Stimulated activated CD4-positive, alpha-beta T cell treated with anti-CD3 and anti-CD28 coated beads, Interleukin-4, amount 100 ng/mL, for 1 hour (primary cell): ENCODE measurements at places on chromosomes 2 and 18.

DNA sequence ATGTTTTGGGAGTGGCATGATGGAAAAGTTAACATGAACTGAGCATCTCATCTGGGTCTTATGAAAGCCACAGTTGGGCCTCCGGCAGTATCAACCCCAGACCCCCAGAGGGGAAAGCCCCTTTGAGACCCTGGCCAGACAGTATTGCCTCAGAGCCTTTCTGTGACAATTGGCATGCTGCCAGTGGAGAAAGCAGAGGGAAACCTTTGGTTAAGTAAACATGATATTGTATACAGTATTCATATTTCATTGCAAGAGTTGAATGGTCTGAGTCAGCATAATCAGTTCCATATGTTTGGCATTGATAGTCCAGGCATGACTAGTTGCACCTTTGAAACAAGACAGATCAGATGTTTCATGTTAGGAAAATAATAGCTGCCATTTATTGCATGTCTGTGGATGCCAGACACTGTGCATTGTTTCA, 20.0 kb downstream of the MERTK start:
- DNase-seq: no peak

- no peak for DNase-seq
Measured at GRCh38 chr2:182463760-182464159, 36.9 kb upstream of the PDE1A start.

- no peak for DNase-seq
Measured at GRCh38 chr2:33425586-33426031, 50.8 kb upstream of the RASGRP3 start.

DNA sequence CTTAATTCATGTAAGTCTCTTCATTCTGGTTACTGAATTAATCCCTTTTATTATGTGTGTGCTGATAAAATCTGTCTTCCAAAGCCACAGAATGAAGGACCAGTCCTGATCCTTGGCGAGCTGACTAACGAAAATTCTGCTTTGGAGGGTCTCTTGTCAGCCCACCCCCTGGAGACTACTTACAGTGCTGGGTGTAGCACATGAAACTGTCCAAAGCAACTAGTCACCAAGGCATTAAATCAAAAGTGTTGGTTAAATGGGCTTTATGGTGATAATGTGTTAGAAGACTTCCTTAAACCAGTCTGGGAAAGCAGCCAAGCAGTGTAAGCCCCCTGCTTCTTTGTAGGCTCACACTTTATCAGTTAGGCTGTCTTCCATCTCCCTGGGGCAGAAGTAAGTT, 420.2 kb downstream of the SUCLG1 start:
- DNase-seq: no peak

DNA sequence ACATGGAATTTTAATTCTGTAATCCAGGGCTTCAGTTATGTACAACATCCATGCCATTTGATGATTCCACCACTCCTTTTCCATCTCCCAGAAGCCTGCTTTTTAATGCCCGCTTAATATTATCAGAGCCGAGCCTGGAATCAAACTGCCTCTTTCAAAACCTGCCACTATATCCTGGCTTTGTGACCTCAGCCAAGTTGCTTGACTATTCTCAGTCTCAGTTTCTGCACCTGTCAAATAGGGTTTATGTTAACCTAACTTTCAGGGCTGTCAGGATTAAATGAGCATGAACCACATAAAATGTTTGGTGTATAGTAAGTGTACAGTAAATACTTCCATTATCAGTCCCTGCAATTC, 108.7 kb downstream of the XRCC5 start:
- no peak for DNase-seq

DNA sequence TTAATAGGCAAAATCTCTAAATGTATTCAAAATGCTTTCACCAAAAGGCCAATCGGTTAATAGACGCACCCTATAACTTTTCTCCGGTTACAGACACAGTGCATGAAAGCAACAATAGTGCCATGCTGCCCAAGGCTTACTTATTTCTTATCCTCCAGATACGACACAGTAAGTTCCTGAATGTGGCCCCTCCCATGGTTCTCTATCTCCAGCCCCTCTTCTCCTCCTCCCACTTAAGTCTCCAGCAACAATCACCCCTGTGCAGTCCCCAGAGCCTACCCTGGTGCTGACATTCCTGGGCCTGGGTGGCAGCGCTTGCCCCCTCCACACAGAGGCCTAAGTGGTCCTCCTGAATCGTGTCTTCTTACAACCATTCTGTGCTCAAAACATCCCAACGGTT, 3.6 kb downstream of the KIDINS220 start:
- DNase-seq: no peak

DNA sequence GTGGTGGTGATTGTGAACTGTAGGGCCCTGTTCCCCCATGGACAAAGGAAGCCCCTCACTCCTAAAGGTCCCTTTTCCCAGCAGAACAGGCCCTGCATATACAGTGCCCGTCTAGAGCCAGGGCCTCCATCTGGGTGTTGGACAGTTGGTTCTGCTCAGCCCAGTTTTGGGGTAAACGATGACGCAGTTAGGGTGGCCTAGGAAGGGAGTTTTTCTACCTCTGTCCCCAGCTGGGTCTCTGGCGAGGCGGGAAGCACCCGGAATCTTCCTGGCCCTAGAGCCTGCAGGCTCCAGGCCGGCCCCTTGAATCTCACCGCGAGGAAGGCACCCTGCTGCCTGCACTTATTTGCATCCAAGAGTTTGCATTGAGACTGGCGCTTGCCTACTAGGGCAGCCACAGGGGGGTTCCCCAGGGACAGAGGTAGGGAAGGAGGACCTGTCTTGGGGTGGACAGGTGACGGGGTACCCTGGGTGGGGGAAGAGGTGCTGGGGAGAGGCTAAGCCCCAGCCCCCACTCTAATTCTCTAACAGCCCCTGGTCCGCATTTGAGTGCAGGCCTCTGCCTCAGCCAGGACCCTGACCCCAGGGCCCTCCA, 529 bp upstream of the MTA3 start:
- peak; percentile 4 for DNase-seq

DNA sequence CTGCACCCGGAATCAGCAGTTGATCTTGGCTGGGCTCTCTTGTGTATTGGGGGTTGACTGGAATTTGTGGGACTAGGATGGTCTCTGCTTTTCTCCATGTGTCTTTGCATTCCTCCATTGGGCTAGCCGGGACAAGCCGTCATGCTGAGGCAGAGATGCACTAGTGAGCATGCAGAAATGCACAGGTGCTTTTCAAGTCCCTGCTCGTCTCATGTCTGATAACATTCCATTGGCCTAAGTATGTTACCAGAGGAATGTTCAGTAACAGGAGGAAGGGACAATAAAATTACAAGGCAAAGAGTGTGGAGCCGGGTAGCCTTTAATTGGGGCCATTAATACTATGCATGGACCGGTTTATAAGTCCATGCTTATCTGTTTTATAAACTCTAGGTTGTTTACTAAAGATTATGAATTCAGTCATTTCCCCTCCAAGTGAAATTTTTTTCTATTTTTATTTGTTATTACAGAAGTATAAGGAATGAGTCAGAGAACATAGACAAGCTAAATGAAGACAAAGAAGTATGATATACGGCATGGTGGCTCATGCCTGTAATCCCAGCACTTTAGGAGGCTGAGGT, 24.4 kb upstream of the AAK1 start:
- DNase-seq: no peak

- peak; percentile 34 for DNase-seq
Measured at GRCh38 chr2:199485732-199486335, 28.1 kb upstream of the SATB2 start.

DNA sequence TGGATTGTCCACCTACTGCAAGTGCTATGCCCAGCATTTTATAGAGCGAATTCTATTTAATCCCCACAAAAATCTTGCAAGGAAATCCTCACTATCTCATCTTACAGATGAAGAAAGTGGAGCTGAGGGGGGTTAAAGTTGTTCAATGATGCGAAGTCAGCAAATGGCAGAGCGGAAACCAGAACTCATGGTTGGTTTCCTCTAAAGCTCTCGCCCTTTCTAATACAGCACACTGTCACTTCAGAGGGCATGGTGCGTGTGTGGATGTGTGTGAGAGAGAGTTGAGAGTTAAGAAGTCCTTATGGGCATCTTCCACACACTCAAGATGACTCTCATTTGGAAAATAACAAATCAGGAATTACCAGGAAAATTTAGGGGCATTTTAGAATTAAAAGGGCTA, 78.4 kb downstream of the TGFA start:
- no peak for DNase-seq

GRCh38 chr2:193517615-193518014, 1322.9 kb upstream of the TMEFF2 start:
- DNase-seq: no peak
